Activated naive CD4-positive, alpha-beta T cell (primary cell): ENCODE measurements at places on chromosomes 6 and 20.

GRCh38 chr6:155448668-155449449 is 6.8 kb downstream of the NOX3 start:
- no peak for DNase-seq

- peak; percentile 79 for DNase-seq
Observed at GRCh38 chr6:37353761-37354525, at the start of gene RNF8. RNF8 (plus strand) TSS chr6:37353983; CDS start chr6:37354165, 182 bp downstream.

DNA sequence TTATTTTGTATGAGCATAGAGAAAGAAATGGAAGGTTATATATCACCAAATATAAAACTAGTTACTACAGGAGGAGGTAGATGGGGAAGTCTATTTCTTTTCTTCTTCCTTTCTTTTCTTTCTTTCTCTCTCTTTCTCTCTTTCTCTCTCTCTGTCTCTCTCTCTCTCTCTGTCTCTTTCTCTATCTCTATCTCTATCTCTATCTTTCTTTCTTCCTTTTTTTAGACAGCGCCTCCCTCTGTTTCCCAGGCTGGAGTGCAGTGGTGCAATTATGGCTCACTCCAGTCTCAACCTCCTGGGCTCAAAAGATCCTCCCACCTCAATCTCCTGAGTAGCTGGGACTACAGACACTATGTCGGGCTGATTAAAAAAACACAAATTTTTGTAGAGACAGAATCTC is 10.2 kb upstream of the SGK1 start:
- DNase-seq, result no peak

DNA sequence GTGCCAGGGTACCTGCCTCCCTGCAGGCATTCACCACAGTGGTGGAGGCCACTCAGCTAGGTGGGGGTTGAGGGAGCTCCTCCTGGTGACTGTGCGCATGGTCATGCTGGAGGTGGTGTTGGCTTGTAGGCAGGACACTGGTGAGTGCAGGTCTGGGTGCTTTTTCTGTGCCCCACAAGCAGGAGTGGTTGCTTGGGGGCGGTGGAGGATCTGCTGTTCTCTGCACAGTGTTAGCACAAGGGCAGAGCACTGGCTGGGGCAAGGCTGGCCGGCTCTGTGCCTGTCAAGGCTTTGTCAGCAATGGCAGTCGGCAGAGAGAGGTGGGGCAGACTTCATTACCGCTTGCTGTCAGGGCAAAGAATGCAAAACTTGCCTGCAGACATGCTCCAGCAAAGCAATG is 632.1 kb upstream of the ID4 start:
- DNase-seq, result no peak

DNA sequence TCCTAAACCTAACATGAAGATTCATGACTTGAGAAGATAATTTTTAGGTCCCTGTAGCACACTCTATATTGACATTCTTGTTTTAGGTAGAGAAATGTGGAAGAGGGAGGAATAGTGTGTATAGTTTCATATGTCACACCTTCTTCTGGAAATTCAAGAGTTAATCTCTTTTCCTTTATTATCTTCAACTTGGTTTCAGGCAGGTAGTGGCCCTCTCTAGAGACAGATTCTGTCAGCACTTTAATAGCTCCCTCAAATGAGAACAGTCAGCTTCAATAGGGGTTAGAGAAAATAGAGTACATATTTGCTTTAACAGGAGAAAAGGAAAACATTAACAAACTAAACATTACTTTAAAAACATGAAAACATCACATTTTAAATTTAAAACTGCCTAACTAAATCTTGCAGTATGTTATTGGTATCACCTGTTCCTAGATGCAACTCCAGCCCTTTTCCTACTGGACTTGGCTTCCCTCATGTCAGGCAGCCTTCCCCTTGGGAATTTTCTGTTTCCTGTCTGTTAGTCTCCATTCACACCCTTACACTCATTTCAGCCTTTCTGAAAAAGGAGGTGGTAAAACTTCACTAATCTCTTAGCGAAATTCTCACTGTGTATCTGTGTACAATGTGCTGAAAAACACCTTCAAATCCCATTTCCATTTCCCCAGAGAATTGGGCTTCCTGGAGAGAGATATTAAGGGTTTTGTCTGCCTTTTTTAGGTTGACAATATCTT is 192.3 kb upstream of the RNF217 start:
- no peak for DNase-seq

DNA sequence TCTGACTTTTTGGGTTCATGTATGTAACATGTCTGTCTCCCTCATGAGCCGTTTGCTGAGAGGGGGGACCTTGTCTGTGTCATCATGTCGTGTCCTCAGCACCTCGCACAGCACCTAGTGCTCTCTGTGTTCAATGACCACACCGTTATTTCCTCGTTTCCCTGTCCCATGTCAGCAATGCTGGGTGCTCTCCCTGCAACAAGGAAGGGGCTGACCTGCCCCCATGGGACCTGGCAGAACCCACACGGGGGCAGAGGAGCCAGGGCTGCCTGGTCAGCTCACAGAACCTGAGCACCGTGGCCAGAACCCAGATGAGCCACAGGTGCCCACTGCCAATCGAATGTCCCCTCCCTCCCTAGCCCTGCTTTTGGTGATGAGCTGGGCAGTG is 7.3 kb downstream of the ADA start:
- DNase-seq, result no peak

DNA sequence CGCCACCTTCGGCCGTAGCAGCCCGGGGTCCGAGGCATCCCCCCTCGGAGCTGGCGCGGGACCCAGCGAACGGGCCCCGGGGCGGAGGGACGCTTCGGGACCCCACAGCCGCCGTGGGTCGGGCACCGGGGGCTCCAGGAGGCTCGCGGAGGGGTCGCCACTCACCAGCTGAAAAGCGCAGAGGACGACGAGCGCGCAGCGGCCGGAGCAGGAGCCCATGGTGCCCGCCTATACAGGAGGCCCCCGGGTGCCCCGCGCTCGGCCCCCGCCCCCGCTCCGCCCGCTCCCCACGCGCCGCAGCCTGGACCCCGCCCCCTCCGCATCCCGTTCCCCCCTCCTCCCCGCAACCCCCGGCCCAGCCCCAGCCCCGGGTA is at the start of gene NKAIN4:
Gene NKAIN4 (minus strand): TSS at position 232 of the 374 bp plus-strand sequence. CDS start 13 bp downstream, at position 219.
- DNase-seq, result no peak

DNA sequence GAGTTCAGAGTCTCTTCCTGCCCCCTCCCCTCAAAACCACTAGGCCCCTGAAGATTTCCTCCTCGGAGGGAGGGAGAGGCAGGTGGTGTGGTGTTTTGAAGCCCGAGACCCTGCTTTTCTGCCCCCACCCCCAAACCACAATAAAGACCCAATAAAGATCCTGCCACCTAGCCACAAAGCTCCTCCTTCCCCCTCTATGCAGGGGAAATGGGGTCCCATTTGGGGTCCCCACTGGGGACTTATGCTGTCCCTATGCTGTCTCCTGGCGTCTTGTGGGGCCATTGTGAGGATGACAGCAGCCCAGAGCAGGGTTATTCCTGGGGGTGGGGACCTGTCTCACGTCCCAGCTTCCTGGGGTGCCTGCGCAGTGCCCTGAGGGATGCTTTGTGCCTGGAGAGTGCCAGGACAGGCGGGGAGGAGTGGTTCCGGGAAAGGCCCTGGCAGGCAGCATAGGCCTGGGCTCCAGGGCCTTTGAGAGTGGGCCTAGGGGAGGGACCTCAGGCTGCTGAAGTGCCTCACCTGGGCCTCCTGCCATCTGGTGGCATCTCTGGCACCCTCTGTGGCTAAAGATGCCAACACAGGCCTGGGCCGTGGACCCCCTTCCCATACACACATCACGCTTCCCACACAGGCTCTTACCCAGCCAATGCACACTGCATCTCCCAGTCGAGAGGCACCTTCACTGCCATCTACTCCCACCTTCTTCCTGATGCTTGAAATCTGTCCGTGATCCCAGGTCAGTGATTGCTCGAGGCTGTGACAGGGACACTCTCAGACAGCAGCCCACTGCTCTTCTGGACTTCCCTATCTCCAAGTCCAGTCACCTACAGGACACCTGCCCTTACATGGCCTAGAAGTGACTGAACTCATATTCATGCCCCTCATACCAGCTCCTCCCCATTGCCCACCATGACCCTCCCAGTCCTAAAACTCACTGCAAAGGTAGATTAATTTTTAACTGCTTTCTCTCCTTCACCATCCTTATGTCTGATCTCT is 7.9 kb upstream of the ARMC12 start:
- no peak for DNase-seq

DNA sequence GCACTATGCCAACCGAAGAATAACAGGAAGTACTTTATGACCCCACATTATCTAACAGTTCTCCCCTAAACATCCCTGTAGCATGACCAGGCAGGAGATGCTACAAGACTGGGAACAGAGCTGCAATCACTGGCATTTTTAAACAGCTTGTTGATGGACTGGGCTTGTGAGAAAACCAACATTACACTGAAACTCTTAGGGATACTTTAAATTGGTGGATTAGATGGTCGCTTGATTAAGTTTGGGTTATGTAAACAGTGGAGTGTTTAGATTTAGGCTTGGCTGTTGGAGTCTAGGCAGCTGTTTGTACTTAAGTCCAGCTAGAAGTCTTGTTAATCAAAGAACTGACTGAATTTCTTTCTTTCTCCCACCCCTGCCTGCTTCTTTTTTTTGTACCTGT is 234.1 kb upstream of the BMP2 start:
- no peak for DNase-seq

DNA sequence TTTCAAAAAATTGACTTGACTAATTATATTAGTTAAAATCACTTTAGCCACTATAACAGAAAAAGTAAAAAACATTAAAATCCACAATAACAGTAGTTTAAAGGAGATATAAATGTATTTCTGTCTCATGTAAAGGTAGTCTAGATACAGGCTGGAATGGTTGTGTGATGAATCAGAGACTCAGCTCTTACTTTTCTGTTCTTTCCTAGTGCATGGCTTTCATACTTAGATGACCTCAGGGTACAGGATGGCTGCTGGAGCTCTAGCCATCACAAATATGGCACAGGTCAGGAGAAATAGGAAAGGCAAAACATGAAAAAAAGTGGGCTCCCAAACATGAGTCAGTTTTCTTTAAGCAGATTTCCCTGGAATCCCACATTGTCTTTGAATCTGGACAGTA is 157.7 kb upstream of the FLRT3 start:
- DNase-seq, result no peak

DNA sequence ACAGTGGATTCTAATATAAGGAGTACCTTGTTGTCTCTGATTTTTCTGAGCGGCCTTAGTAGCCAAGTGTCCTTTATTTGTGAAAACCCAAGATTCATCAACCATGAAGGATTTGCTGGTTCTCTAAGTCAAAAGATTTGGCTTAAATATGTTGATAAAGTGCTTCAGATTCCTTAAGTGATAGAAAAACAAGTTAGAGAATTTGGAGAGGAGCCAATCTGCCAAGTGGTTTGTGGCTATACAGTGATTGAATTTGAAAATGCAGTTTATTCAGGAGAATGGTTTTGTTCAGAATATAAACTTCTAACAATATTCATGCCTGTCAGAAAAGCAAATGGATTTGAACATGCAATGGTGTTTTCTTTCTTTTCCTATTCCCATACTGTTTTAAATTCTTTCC is 54.8 kb downstream of the CAP2 start:
- DNase-seq, result no peak

DNA sequence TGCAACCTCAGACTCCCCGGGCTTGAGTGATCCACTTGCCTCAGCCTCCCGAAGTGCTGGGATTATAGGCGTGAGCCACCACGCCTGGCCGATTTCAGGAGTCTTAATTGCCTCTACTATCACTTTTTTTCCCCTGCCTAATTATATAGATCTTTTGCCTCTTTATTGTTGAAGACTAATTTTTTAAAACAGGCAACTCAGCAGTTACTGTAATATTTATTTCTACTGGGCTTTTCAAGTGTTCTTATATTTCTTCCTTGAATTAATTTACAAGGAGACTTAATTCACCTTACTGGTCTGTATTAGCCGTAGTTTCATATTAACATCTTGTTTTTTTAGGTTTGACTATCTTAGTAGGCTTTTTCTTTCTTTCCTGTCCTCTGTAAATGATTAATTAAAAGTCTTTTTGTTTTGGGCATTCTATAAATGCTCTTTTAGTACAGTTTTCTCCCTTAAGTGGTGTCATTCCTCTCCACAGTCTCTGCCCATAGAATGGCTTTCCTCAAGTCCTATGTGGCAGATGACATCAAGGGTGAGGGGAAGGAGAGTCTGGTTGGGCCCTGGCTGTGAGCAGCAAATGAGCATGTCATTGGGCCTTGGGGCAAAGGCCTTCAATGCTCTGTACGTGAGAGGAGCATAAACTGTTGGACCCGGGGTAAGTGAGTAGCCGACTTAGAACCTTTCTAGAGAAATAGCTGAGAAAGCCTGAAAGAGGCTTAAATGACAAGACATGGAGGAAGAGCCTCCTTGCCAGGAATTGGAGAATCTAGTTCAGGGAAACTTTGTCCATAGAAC is 36.0 kb downstream of the ANKS1A start:
- DNase-seq, result no peak

DNA sequence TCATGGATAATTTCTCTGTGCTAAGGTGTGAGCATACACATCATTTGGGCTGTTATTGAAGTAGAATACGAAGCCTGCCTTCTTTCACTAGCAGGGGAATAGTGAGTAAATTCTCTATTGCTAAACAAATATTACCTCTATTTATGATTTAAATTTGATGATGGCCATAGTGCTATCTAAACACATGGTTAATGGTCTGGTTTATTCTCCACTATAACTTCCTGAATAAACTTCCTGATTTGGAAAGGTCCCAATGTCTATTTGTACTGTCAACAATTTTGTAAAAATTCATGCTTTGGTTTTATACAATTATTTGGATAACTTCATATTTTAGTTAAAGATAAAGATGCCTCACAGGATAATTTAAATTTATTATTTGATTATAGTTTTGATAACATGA is 400.8 kb downstream of the ARHGAP18 start:
- DNase-seq, result no peak

DNA sequence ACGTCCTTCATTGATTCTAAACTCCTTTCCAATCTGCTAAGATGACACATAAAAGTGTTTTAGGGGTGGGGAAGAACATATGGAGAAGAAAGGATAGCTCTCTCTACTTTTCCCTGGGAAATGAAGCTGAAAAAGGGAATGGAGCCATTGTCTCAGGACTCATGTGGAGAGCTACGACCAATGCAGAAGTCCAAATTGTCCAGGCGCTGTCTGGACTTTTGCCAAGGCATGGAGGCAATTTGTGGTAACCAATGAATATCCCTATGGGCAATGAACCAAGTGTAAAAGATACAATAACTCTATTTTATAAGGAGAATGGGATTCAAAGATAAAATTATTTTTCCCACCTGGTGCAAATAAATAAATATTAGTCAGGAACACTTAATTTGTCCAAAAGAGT is 16.1 kb downstream of the FBXL4 start:
- no peak for DNase-seq

- no peak for DNase-seq
Observed at GRCh38 chr20:59802471-59803221, 130.8 kb downstream of the SYCP2 start.

DNA sequence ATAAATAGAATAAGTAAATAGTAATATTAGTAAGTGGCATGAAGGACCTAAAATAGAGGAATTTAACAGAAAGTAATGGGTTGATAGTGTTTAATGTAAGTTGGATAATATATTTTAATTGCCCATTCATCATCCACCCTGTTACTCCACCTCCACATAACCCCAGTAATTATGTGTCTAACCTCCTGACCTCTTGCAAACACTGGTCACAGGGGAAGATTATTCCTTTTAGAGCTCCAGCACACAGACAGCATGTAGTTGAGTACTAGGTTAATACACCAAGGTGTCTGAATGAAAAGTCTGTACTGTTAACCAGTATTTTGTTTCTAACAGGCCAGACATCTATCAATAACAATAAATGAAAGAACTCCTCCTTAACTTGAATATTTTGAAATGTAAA is 92.4 kb upstream of the EYS start:
- no peak for DNase-seq

- no peak for DNase-seq
Observed at GRCh38 chr6:44341095-44341890, 1.2 kb upstream of the SPATS1 start.

GRCh38 chr20:13341737-13342393 is 120.8 kb downstream of the ISM1 start:
- no peak for DNase-seq
